Panc1 (cell line): ENCODE measurements at places on chromosomes 7 and 10. TPM values are rescaled to one million over a fixed set of nuclear protein-coding genes. Genes with fewer than 3 reads are reported as not detected.

The DNA2 gene
- total RNA-seq, result 29.0 TPM

GRCh38 chr10:6476989-6477388 lies 103.1 kb downstream of the PRKCQ start:
- DNase-seq, result no peak

GRCh38 chr10:100148353-100149211 lies 37.2 kb downstream of the ERLIN1 start:
- peak; percentile 51 for DNase-seq

DNA sequence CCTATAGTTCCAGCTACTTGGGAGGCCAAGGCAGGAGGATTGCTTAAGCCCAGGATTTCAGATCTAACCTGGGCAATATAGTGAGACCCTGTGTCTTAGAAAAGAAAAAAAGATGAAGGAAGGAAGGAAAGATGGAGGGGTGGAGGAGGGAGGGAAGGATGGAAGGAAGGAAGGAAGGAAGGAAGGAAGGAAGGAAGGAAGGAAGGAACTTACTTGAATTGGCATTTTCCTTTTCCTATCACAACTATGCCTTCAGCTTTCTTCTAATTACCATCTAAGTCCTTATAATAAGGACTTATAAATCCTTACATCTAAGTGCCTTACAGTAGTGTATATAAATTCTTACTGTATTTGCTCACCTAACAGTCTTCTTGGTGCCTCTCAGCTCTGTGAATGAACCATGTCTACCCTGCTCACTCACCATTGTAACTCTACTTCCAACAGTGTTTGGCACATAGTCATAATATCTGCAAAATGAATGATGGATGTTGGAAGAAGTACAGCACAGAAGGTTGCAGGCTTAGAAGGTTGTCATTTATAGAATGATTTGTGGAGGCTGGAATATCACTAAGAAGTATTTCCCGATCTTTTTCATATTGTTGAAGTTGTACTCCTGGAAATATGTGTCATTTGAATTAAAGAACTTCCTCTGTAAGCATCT lies 125.5 kb downstream of the KIAA1217 start:
- no peak for DNase-seq

- DNase-seq, result no peak
These were observed 3.2 kb upstream of the IGFBP3 start for GRCh38 chr7:45924283-45924682.
